ENCODE measurements at places on chromosomes 16 and 17.
A peak's percentile ranks its signal among the peaks of the same experiment; 100 is the strongest.

- no peak for DNase-seq
These were observed 6.8 kb downstream of the FHOD1 start for GRCh38 chr16:67240506-67240905.

DNA sequence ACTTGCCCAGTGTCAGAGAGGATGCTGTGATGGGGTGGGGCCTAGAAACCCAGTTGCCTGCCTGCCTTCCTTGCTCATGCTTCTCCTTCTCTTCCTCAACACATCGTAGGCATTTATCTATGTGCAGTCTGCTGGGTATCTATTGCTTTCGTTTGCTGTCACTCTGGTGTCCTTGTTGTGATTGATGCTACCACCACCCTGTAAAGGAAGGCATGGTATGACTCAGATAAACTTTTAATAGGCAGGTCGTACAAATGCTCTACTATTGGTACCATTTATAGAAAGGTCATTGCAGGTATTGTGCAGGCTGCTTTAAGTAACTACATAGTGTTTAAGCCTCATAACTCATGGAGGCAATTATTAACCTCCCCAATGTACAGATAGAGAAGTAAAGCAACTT is 368.9 kb downstream of the UTP18 start:
- no peak for DNase-seq

- no peak for DNase-seq
These were observed 473.9 kb downstream of the XYLT1 start for GRCh38 chr16:16996827-16997226.

GRCh38 chr16:80948886-80949493 is 57.7 kb downstream of the CMC2 start:
- peak; percentile 79 for DNase-seq

GRCh38 chr16:83973077-83973476 is 5.0 kb downstream of the NECAB2 start:
- DNase-seq, result no peak

DNA sequence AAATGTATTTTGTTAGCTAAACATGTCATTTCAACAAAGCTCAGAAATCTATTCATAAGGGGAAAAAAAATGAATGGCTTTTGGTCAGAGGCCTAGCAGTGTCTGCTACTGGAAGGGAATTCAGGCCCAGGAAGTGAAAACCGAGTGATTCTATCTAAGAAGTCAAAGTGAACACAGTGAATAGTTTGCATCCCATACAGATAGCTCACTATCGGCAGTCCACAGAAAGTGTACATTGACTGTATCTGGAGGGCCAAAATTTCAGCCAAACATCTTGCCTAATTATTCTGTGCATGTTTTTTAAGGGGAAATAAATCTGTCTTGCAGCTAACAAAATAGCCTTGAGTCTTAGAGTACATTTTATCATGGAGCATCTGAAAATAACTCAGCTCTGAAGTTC is 214.4 kb upstream of the CACNG5 start:
- DNase-seq, result no peak

DNA sequence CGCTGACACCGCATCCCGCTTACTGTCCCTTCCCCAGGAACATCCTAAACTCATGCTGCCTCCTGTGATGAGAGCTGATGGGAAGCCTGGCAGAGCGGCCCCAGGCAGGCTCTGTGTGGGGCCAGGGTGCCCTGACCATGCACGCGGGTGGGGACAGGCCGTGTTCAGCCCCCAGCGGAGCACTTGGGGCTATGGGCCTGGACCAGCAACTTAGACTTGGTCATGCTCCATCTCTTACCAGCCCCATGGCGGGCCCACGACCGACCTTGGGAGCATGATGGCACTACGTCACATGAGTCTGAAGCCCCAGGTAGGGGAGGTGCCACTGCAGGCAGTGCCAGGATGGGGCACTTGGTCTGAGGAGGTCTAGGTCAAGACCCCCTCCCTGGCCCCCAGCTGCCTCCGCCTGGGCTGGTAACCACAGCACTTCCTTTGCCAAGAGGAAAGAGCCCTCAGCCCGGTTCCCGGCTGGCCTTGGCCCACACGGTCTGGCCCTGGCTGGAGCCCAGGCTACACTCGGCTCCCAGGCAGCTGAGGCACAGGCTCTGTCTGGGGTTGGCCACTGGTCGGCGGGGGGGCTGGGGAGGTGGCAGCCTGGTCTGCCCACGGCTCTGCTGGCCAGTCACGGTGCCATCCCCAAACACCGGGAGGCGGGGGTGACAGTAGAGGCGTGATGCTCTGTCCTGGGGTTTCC is 25.7 kb downstream of the BAHCC1 start:
- DNase-seq, result no peak

DNA sequence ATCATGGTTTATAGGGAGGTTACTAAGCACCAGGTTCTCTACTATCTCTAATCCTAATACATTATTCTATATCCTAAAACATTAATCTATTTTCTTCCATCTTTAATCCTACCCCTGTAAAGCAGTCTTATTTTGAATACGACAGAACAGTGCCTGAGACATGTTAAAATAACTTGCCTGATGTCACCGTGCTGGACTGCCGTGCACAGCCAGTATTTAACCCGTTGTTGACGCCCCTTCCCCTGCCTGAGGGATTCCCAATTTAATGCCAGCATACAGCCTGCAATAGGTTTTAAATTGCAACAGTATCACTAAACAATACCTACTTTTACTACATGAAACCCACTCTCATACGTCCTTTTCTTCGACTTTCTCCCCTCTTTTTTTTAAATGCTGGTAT is 133.3 kb downstream of the PARN start:
- DNase-seq, result no peak

GRCh38 chr17:65820306-65820705 is 258.9 kb upstream of the AXIN2 start:
- no peak for DNase-seq
